ENCODE measurements at places on chromosomes 6 and 20.
A peak's percentile ranks its signal among the peaks of the same experiment; 100 is the strongest.

DNA sequence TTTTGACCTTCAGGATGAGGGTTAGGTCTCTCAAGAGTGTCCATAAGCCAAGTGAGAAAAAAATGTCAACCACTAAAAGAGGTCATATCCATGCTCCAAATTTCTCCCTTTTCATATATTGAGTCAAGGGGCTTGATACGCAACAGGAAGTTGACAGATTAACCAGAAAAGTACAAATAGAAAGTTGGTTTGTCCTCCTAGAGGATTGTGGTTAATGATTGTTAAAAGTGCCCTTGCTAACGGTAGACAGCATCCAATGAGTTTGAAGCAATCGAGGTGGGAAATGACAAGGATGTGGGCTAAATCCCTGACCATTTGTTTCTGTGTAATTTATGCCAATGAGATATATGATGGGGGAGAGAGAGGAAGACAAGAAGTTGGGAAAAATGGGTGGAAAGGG is 18.1 kb upstream of the HBS1L start:
- DNase-seq, result no peak

GRCh38 chr20:36384022-36384619 is 78.0 kb downstream of the DLGAP4 start:
- peak; percentile 8 for DNase-seq

DNA sequence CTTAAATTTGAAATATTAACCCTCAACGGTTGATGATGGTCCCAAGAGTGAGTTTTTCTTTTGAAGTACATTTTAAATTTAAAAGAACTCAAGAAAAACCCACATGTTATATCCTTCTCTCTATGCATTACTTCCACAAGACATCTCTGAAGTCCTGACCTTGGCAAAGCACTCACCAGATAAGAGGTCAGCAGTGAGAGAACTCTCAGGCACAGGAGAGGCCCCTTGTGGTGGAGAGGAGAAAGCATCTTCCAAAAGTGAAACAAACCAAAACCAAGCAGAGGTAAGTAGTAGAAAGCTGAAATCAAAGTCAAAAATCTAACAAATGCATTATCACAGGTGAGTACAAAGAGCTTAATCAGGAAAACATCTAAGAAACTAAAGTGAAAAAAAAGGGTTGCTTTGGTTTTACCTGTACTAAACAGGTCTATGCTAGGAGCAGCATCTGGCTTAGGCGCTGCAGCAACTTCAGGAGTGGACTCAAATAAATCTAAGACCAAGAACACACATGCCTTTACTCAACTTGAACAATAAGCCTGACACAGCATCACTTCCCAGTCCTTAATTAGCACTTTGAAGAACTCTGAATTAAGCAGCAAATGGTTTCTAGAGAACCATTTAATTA is 80.5 kb downstream of the PRSS35 start:
- DNase-seq, result peak; percentile 32

DNA sequence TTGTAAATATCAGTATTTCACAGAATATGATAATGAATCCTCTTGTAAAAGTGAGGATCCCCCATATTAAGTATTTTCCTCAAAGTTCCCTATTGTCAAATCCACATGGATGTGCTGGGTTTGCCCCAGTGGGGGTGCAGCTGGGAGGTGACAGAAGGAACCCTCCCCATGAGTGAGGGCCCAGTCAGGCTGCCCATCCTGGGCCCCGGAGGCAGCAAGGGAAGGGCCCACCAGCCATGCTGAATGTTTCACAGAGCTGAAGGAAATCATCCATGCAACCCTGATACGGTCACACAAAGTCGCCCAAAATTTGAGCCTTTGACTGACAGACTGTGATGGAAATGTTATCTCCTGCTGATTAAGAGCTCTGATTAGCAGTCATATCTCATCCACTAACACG is 39.7 kb downstream of the FRMD1 start:
- no peak for DNase-seq

DNA sequence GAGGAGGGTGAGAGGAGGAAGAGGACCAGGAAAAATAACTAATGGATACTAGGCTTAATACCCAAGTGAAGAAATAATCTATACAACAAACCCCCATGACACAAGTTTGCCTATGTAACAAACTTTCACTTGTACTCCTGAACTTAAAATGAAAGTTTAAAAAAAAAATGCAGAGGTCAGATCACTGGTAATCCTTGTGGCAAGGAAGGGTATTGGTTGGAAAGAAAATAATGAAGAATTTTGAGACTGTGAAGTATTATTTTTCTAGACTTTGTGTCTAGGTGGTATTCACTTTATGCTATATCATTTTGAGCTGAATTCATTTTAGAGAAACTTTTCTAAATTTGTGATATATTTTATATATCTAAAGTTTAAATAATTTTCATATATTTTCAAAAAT is 547.5 kb downstream of the MMUT start:
- DNase-seq, result no peak

DNA sequence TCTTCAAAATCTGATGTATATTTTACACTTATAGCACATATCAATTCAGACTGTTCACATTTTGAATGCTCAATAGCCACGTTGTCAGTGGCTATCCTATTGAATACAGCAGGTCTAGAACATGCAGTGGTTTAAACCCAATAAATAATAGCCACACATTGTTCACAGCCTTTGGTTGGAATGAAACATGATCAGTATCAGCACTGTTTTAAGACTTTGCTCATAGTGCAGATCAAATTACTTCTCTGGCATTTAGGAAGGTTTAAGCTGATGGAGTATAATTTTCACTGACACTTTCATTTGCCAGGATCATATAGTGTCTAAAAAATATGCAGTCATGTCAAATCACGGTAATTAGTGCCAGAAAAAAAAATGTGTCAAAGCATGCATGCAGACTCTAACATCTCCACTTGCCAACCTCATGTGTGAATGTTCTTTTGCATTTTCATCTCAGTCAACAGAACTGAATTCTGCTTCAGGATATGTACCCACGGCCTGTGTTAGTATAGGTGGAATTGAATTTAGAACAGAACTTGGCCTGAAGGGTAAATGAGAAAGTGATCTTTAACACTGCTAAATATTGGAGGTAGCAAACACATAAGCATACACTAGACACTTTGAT is 184.1 kb downstream of the SLC24A3 start:
- no peak for DNase-seq

DNA sequence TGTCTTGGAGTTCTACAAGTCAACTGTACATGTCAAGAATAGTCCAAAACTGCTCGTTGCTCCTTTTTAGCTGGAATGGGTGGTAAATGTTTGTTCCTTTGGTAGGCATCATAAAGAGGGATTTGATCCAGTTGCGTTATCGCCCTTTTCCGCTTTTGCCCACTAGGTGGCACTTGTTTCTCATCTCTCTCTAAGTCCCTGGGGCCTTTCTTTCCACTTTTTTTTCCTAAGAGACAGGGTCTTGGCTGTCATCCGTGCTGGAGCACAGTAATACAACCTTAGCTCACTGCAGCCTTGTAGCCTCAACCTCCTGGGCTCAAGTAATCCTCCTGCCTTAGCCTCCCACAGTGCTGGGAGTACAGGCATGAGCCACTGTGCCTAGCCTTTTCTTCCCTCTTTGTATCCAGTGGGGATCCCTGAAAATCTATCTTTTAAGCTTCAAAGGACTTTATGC is 20.7 kb downstream of the GTPBP2 start:
- peak; percentile 72 for DNase-seq

GRCh38 chr6:12294851-12295536 is 4.8 kb downstream of the EDN1 start:
- no peak for DNase-seq

GRCh38 chr6:121503589-121503991 is 68.1 kb downstream of the GJA1 start:
- DNase-seq, result no peak

GRCh38 chr6:8080362-8081151 is 16.4 kb upstream of the BLOC1S5 start:
- no peak for DNase-seq

DNA sequence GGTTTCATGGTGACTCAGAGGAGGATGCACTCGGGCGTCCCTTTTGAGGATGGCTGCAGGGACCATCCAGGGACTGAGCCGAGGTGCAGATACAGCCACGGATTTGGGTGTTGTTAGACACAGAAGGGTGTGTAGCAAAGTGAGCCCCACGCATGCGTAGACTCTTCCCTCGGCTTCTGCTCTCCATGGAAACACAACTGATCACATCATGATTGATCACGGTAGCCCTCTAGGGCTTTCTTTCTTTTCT is 606 bp upstream of the ULBP1 start:
- DNase-seq, result no peak

DNA sequence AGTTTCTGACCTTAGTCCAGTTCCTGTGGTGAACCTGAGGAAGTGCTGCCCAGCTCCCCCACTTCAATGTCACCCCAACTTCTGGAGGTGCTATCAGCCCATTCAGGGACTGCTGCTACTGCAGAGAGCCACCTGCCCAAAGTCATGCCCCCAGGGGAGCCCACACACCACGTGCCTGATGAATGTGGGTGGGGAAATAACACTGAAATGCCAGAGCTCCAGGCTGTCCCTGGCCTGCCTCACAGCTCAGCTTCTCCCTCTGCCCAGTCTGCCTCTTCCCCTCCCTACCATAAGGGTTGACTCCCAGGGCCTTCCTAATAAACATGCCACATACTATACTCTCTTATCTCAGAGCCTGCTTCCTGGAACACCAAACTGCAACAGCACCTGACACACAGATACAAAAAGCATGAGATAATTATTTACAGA is 276.4 kb upstream of the MOCS1 start:
- no peak for DNase-seq

- no peak for DNase-seq
These were observed 156.6 kb downstream of the KLHL32 start for GRCh38 chr6:97081010-97081590.

GRCh38 chr20:17651129-17651759 is 30.8 kb downstream of the RRBP1 start:
- no peak for DNase-seq

- DNase-seq, result no peak
These were observed 41.2 kb upstream of the CHRNA4 start for GRCh38 chr20:63402181-63402859.

- no peak for DNase-seq
These were observed 37.2 kb downstream of the C6orf132 start for GRCh38 chr6:42105156-42105648.

- DNase-seq, result no peak
These were observed 74.3 kb downstream of the EFHC1 start for GRCh38 chr6:52494298-52495072.

GRCh38 chr20:62816031-62816883 is 593 bp upstream of the COL9A3 start:
- DNase-seq, result no peak

- no peak for DNase-seq
These were observed 106.8 kb upstream of the RIPOR2 start for GRCh38 chr6:25042536-25042935.

GRCh38 chr6:26199773-26200764 is 112.8 kb downstream of the HFE start:
- DNase-seq, result no peak

- DNase-seq, result no peak
These were observed 142.0 kb downstream of the CEP57L1 start for GRCh38 chr6:109237077-109237985.

DNA sequence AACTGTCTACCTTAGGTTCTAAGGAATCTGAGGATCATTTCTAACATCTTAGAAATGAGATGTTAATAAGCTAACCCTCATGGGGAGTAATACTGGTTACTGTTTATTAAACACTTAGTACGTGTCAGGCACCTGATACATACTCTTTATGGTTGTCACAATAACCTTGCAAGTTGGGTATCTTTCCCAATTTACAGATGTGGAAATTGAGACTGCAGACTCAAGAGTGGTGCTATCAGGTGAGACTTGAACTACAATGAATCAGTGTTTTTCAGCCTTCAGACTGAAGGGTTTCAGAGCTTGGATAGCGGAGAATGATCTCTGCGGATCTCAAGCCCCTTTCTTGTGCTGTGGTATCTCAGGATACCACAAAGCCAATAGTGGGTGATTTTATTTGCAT is 27.0 kb downstream of the ELOVL2 start:
- DNase-seq, result no peak
